ENCODE measurements at places on chromosomes 1 and 21.

- H3K4me3 ChIP-seq: no peak overlapping the region
- no peak for DNase-seq
- no peaks in the 10 kb centered on the region for H3K27me3 ChIP-seq
- no peaks in the 10 kb centered on the region for H3K4me1 ChIP-seq
Measured at GRCh38 chr1:157600236-157600635, 2.4 kb upstream of the FCRL4 start.

DNA sequence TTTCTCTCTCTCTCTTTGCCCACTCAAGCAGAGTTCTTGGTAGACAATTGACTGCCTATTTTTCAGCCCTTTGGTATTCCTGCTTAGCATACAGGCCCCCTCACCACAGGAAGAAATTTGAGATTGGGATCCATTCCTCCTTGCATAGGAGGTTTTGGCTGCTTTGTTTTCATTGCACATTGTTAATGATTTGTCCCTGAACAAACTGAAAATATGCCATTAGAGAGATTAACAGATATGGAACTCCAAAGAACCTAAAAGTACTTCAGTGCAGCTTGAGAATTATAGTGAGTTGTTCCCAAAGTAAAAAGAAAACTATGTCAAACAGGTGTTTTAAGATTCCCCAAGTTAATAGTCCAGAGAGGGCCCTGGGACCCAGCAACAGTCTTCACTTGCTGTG, 200.0 kb downstream of the TTLL7 start:
- no peak for DNase-seq
- H3K27me3 ChIP-seq: no peaks in the 10 kb centered on the region
- H3K4me1 ChIP-seq: no peaks in the 10 kb centered on the region
- no peaks in the 10 kb centered on the region for H3K36me3 ChIP-seq
- H3K4me3 ChIP-seq: no peak overlapping the region

DNA sequence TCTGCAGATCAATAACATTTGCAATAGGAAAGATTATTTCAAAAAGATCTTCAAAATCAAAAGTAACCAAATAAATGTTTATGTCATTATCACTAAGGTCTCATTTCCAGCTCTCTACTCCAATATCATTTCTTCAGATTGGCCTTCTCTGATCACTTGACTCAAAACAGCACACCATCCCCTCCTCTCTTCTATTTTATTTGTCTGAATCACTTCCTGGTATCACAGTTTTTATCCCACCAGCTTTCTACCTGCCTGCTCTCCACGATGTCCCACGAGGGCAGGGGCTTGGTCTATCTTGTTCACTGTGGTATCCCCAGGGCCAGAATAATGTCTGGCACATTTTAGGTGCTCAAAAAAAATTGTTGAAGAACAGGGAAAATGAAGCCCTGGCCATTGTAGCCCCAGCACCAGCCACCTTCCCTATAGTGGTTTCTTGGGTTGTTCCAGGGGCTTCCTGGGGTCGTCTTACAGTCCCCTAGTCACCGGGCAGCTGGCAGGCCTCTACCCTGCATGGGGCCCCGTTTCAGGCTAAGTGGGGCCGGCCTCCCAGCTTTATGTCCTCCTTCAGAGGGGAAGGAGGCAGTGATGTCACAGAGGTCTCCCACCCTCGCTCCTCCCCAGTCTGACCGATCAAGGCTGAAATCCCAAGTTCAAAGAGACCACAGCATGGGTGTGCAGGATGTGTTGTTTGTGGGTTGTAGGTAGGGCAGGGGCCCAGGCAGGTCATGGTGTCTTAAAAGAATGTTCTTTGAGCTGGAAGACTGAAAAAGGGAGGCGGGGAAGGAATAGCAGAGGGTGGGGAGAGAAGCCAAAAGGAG, 3.5 kb upstream of the PADI1 start:
- H3K27ac ChIP-seq: no peak overlapping the region
- no peak for DNase-seq
- no peaks in the 10 kb centered on the region for H3K27me3 ChIP-seq
- H3K4me1 ChIP-seq: peaks cover 14% of the 10 kb centered on the region
- H3K4me3 ChIP-seq: no peak overlapping the region

GRCh38 chr1:210787800-210788199, 346.1 kb downstream of the KCNH1 start:
- no peak overlapping the region for H3K4me3 ChIP-seq
- no peak for DNase-seq
- no peak overlapping the region for H3K27ac ChIP-seq
- no peaks in the 10 kb centered on the region for H3K4me1 ChIP-seq
- H3K27me3 ChIP-seq: no peaks in the 10 kb centered on the region

DNA sequence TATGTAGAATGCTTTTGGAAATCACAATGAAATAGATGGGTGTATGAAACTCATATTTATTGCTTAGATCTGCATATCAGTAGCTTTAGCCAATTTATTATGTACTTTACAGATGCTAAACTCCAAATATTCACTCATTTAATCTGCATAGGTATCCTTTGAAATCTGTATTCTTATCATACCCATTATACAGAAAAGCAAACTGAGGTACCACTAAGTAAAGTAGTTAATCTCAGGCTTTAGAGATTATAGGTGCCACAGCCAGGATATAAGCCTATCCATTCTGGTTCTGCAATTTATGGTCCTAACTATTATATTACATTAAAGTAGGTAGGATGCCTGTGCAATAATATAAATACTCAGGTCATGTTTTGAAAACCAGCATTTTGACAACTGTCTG, 369.4 kb downstream of the NCAM2 start:
- H3K36me3 ChIP-seq: no peaks in the 10 kb centered on the region
- no peaks in the 10 kb centered on the region for H3K4me1 ChIP-seq
- no peak for DNase-seq
- H3K27ac ChIP-seq: no peak overlapping the region
- no peak overlapping the region for H3K4me3 ChIP-seq

GRCh38 chr1:32346532-32347157, 10.6 kb upstream of the MARCKSL1 start:
- DNase-seq: no peak
- H3K27ac ChIP-seq: no peak overlapping the region
- H3K4me3 ChIP-seq: no peak overlapping the region
- H3K27me3 ChIP-seq: no peaks in the 10 kb centered on the region
